ENCODE measurements at places on chromosomes 16 and 17.

DNA sequence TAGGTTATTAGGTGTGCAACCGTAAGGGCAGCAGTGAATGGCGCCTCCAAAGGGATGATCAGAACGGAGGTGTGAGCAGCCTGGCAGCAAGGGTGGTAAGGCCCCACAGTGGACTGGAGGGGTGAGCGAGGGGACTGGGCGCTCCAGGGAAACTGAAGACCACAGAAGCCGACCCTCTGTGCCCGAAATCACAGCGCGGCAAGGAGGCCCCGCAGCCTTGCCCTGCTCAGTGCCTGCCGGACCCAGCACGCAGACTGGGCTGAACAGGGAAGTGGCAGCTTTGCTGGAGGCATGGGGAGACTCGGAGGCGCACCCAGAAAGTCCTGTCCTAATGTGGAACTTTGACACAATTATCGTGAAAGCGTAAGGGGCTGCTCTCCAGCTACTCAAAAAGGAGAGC, 38.4 kb downstream of the KLHDC4 start:
- no peak for DNase-seq

GRCh38 chr16:2429771-2430663, 770 bp downstream of the CCNF start:
- DNase-seq = peak; percentile 23

DNA sequence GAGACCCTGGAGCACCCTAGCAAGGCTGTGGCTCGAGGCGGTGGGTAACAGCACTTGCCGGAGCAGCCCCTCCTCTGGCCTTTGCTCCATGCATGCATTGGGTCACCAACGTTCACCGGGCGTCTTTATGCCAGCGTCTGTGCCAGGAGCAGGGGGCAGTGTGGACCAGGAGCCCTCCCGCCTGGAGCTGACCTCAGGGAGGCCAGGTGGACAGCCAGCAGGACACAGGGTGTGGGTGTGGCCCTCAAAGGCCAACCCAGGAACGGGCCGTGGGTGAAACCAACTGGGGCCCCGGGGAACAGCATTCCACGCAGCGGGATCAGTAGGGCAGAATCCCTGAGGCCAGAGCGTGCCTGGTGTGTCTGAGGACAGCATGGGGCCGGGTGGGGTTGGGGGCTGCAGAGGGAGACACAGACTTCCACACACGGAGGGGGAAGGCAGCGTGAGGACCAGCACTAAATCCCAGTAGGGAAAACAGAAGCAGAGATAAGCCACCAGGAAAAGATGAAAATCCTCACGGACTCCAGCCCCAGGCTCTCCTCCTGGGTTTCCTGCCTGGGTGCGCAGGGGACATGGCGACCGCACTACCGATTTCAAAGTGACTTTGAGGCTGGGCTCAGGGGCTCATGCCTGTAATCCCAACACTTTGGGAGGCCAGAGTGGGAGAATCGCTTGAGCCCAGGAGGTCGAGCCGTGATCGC, 2.9 kb upstream of the CD7 start:
- no peak for DNase-seq

GRCh38 chr17:56653877-56654276, 60.4 kb downstream of the NOG start:
- DNase-seq = peak; percentile 85

- no peak for DNase-seq
Measured at GRCh38 chr16:85152414-85153030, 40.2 kb upstream of the CIBAR2 start.

DNA sequence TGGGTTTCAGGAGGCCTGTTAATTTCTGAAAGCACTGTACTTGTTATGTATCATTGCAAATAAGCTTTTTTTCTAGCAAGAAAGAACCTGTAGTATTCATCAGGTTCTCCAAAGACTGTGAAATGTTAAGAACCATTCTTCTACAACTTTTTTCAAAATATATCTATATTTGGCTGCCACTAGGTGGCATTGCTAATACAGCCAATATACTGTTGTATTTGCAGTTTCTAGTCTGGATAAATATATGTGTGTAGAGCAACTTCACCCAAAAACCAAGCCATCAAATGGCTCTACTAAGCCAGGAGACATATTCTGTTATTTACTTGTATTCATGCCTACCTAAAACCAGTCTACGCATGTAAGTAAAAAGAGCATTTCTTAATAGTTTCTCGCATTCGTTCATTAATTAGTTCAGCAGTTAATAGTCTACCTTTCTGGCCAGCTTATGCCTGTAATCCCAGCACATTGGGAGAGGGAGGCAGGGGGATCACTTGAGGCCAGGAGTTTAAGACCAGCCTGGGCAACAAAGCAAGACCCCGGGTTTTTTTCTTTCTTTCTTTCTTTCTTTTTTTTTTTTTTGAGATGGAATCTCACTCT, 39.5 kb downstream of the VMP1 start:
- peak; percentile 12 for DNase-seq

- DNase-seq = no peak
Measured at GRCh38 chr17:62925267-62925836, 40.7 kb upstream of the TANC2 start.

GRCh38 chr17:28907709-28908475, 5.0 kb upstream of the DHRS13 start:
- no peak for DNase-seq

GRCh38 chr17:82031303-82031884, at the start of gene RAC3:
TSS of gene RAC3 (plus strand) at chr17:82031678. CDS start at chr17:82031762, 84 bp downstream.
- no peak for DNase-seq

GRCh38 chr16:8172551-8172950, 417.8 kb downstream of the TMEM114 start:
- no peak for DNase-seq

DNA sequence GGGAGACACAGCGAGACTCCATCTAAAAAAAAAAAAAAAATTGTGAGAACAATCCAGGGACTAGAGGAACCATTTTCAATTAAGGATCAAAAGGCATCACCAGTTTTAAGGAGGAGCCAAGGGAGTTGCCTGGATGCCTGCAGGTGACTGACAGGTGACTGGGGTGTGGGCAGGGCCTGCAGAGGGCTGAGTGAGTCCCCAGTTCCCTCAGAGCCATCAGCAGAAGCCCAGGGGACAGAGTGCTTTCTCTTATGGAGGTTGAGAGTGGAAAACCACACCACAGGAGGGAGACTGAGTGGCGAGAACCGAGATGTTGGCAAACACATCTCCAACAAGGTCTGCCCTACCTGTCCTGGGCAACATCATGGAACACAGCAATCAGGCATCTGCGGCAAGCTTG, 27.1 kb upstream of the CREBBP start:
- no peak for DNase-seq

GRCh38 chr17:41917192-41917591, 1.6 kb downstream of the ACLY start:
- DNase-seq = no peak

DNA sequence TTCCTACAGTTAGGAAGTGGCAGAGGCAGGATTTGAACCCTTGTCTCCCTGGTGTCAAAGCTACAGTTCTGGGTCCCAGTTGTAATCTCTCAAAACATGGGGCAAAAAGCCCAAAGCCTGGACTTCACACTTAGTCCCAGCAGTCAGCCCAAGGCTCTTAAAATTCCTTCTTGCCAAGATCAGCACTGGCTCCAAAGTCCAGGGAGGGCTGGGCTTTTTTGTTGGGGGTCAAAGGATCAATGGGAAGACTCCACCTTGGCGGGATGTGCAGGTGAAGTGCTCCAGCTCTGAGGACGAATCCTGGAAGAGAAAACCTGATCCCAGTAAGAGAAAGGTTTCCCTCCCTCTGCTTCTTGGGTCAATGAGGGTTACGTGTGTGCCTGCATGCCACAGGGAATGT, 195.5 kb downstream of the HAPSTR1 start:
- no peak for DNase-seq

- no peak for DNase-seq
Measured at GRCh38 chr16:57647136-57647875, 18.9 kb downstream of the ADGRG1 start.

DNA sequence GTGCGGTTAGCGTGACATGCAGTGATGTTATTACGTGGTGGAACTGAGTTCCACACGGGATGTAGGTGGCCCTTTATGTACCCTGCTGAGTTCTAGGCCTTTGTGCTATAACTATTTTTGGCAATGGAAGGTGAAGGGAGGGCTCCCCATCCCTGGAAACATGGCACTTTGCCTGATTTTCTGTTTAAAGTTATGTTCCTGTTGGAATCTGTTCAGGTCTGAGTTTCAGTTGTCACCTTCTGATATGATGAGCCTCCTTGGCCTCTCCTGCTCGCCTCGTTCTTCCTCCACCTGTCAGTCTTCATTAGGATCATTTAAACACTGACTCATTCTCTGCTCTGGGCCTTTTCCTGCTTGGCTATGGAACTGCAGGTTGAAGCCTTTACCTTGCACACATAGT, 200.6 kb downstream of the FTO start:
- no peak for DNase-seq

GRCh38 chr16:84941921-84942320, 69.4 kb downstream of the ZDHHC7 start:
- DNase-seq = no peak

- DNase-seq = peak; percentile 41
Measured at GRCh38 chr16:54286366-54287130, at the start of gene IRX3. TSS of gene IRX3 (minus strand) at chr16:54286787. CDS start at chr16:54286050, 737 bp downstream.

- no peak for DNase-seq
Measured at GRCh38 chr17:7790150-7790549, 43.9 kb upstream of the KDM6B start.

DNA sequence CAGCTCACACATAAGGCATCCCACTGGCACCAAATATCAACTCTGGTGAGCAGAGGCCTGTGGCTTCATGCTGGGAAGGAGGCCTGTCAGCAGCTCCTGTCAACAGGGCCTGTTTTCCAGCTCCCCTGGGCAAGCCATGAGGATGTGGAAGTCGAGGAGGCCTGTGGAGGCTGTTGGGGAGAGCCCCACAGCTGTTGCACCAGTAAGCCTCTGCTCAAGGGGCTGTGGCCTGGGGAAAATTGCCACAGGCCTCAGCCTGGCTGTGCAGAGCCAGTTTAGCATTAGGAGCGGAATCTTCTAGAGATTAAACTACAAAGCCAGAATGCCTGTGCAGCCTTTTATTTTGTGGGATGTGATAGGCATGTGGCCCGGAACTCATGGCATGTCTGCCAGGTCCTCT, 202.1 kb downstream of the SPECC1 start:
- DNase-seq = no peak

- DNase-seq = no peak
Measured at GRCh38 chr17:49015179-49015923, 18.2 kb downstream of the IGF2BP1 start.

- no peak for DNase-seq
Measured at GRCh38 chr16:86211800-86212199, 298.5 kb upstream of the FOXF1 start.

- no peak for DNase-seq
Measured at GRCh38 chr16:54792811-54793210, 137.9 kb upstream of the IRX5 start.

GRCh38 chr17:1110862-1111598, 68.8 kb downstream of the ABR start:
- DNase-seq = no peak

GRCh38 chr17:36755586-36755985, 154.2 kb downstream of the MRM1 start:
- peak; percentile 28 for DNase-seq

GRCh38 chr17:17300624-17301568, 2.3 kb upstream of the NT5M start:
- DNase-seq = peak; percentile 30

DNA sequence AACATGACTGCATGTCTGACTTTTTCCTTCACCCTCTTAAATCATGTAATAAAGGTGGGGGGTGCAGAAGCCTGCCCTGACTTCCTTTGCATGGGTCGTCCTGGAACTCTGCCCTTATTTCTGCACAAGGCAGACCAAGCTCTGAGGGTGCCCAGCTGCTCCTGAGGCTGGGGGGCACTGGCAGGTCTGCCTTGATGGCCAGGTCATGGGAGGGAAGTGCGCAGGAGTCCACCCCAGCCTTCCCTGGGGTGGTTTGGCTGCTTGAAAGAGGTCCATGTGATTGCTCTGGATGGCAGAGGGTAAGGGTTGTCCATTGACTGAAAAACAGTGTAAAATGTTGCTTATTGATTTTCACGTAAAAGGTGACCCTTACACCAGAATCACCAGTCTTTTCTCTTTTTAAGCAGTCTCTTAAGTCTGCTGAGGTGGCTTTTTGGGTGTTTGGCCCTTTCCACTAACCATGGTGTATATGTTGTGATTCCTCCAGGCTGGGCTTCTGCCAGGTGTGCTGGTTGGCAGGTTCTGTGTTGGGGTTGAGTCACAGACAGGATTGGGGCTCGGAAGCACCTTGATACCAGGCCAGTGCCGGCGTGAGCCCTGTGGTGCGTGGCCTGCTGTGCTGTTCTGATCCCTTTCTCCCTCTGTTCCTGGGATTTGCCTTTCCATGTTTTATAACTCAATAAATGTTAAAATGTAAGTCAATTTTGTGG, 19.4 kb downstream of the DHX38 start:
- DNase-seq = no peak

DNA sequence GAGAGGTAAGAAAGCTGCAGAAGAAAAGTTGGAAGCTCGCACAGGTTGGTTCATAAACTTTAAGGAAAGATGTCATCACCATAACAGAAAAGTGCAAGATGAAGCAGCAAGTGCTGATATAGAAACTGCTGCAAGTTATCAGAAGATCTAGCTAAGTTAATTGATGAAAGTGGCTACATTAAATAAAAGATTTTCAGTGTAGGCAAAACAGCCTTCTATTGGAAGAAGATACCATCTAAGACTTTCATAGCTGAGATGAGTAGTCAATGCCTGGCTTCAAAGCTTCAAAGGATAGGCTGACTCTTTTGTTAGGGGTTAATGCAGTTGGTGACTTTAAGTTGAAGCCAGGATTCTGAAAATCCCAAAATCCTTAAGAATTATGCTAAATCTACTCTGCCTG, 24.0 kb downstream of the CYLD start:
- DNase-seq = no peak

DNA sequence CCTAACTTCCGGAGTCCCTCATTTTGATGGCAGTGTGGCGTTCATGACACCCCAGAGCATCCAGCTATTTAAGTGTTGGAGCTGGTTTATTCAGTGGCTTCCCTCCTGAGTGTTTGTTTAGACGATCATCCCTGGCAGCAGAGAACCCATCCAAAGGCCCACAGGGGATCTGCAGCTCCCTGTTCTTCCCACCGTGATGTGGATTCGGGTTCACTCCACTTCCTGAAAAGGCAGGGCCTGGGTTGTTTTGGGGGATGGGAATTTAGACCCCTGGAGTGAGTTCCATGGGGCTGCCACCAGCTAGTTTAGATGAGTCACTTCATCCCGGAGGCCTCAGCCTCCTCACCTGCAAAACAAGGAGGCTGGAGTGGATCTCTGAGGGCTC, 2.3 kb downstream of the KSR1 start:
- no peak for DNase-seq

- peak; percentile 24 for DNase-seq
Measured at GRCh38 chr16:74309789-74310781, 13.5 kb downstream of the PSMD7 start.

- peak; percentile 49 for DNase-seq
Measured at GRCh38 chr16:31010585-31011325, at the start of gene STX1B. TSS of gene STX1B (minus strand) at chr16:31010638. CDS start at chr16:31010396, 242 bp downstream.

DNA sequence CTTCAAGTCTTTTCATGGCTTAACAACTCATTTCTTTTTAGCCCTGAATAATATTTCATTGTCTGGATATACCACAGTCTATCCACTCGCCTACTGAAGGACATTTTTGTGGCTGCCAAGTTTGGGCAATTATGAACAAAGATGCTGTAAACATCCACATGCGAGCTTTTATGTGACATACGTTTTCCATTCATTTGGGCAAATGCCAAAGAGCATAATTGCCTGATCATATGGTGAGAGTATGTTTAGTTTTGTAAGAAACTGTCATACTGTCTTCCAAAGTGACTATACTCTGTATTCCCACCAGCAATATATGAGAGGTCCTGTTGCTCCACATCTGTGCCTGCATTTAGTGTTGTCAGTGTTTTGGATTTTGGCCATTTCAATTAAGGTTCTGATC, 81.3 kb downstream of the ELAC2 start:
- no peak for DNase-seq
